ENCODE measurements at places on chromosomes 7 and 10.

DNA sequence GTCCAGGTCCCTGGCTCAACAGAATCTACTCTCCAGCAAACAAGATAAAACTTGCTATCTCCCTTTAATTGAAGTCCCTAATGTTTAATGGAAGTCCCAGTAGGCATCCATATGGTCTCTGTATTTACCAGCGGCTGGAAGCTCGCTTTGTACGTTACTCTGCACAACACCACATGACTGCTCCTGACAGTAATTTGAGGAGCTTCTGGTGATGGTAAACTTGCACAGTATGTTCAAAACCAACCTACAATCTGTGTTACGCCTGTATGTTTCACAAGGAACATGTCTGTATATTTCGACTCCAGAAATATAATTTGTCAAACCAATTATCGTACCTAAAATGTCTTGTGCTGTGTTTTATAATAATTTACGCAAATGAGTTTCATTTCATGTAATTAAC is 4.4 kb upstream of the TECPR1 start:
- DNase-seq = no peak

DNA sequence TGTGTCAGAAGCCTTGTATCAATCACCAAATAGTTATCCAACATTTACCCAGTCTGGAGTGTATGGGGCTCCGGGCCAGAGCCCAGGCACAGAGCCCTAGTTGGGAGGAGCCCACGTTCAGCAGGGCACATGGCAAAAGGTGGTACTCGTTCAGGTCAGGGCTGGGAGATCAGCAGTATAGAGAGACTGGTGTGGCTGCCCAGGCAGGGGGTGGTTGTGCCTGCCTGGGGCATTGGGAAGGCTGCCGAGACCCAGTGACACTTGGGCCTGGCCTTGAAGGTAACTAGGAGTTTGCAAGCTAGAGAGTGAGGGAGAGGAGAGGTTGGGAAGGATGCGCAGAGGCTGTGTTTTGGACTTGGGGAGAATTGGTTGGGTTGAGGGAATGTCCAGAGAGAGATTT is 48.9 kb upstream of the IGFBP3 start:
- DNase-seq = no peak

- peak; percentile 41 for DNase-seq
Observed at GRCh38 chr10:3782451-3783315, 2.3 kb downstream of the KLF6 start.

DNA sequence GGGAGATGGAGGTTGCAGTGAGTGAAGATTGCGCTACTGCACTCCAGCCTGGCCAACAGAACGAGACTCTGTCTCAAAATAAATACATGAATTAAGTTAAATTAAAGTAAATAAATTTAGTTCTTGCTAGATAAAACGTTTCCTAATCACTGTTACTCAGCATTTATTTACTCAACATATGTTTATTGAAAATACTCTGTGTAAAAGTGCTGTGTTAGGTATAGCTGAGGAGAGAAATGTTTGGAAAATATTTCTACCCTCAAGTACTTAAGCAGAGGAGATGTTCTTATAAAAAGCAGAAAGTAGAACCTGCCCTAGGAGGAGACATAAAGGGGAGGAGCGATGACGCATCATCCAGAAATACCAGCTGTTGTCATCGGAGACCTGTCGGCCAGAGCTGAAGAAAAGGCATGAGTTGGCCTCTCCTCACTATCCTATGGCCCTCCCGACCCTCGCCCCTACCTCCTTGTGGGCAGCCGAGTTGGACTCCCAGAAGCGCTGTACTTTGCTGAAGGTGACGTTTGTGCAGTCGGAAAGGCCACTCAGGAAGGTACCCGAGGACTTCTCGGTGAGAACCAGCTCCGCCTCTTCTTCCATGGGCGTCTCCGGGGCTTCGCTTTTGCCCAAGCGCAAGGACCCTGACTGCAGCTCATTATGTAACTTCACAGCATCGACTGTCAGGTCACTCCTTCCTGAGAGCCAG is 1.1 kb downstream of the RRP12 start:
- DNase-seq = peak; percentile 33

- DNase-seq = no peak
Observed at GRCh38 chr7:77812290-77812685, 13.7 kb downstream of the PHTF2 start.

DNA sequence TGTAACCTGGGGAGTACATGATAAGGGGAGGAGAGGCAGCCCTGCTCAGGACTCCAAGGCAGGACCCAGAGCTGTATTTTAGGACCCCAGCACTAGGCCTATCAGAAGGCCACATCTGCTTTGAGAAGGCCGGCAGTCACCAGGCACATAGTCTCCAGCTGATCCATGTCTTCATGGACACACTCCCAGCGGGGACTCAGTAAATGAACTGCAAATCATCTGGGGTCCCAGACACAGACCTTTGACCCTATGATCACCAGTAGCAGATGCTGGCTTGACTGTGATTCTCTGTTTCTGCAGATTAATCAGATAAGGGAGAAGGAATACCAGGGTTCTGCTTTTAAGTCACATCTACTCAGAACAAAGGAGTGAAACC is 341.4 kb upstream of the PODXL start:
- DNase-seq = no peak

DNA sequence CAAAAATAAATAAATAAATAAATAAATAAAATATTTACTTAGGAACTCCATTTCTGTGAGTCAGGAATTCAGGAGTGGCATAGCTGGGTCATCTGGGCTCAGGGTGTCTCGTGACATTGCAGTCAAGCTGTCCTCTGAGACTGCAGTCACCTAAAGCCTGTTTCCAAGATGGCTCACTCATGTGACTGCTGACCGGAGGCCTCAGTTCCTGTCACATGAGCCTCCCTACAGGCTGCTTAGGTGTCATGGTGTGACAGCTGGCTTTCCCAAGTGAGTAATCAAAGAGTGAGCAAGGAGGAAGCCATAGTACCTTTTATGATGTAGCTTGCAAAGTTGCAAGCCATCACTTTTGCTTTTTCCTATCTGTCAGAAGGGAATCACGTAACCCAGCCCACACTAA is 128.6 kb upstream of the KCTD7 start:
- no peak for DNase-seq

GRCh38 chr7:140609646-140610045 is 31.0 kb downstream of the DENND2A start:
- no peak for DNase-seq

DNA sequence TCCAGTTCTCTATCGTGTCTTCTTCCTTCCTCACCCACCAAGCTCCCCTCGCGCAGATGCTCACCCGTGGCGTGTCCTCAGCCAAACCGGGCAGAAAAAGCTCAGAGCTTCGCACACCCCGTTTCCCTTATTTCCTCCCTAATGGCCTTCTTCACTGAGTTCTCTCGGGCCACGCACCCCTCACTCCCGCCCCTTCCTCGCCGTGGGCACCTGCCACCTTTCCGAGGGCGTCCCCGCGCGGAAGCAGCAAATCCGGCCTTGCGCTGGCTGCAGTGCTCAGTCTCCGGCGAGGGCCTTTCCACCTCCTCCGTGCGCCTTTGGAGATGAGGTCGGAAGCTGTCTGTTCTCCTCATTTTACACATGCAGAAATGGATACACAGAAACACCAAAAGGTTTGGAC is 12.4 kb upstream of the CALML3 start:
- no peak for DNase-seq

DNA sequence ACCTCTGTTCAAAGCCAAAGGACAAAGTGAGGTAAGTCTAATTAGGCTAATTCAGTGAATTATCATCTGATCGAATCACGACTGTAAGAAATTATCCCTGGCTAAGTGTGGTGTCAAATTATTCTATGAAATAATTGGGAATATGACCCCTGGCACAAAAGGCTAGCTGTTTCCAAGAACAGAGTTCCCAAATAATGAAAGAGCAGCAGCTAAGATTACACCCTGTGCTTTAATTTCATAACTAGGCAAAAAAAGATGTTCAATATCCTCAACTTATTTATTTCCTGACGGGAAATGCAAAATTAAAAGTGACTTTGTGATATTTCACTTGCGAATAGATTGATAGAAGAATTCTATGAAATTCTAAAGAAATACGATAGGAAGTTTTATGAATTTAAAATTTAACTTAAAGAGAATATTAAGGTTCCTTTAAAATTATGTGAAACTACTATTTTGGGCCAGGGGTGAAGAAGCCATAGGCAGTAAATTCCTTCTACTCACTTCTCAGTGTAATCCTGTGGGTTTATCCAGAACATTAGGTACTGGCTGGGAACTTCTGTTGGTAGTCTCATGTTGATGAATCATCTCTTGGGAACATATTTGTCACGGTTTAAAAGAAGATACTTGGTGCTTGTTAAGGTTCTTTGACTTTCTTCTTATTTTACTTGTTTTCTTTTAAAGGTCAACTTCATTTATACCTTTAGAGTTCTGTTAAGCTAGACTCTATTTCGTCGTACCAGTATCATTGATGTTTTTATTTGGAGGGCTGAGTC is 148.5 kb downstream of the POLR1F start:
- DNase-seq = no peak

DNA sequence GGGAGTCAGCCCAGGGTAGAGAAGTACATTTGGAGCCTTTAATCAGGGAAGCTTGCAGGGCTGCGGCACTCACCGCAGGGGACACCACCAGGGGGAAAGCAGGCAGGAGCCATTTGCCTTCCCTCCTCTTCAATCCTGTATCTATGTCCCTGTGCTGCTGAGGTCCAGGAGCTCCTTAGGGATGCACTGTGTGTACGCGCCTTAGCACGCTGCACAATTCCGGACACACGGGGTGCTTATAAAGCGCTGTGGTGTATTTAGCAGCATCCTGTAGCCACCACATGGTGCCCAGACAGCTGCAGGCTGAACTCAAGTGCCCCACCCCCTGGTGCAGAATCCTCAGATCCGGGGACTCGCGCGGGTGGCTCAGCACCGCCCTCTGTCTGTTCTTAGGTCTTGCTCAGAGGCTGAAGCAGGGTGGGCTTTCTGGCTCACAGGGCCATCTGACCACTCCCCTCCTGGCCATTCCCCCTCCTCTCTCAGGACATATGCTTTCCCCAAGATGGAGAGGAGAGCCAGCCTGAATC is 421.4 kb downstream of the SDK1 start:
- DNase-seq = peak; percentile 24

- DNase-seq = no peak
Observed at GRCh38 chr7:66739477-66739876, 1.1 kb upstream of the RABGEF1 start.

GRCh38 chr10:86951184-86951761 is 6.1 kb downstream of the MMRN2 start:
- DNase-seq = no peak

DNA sequence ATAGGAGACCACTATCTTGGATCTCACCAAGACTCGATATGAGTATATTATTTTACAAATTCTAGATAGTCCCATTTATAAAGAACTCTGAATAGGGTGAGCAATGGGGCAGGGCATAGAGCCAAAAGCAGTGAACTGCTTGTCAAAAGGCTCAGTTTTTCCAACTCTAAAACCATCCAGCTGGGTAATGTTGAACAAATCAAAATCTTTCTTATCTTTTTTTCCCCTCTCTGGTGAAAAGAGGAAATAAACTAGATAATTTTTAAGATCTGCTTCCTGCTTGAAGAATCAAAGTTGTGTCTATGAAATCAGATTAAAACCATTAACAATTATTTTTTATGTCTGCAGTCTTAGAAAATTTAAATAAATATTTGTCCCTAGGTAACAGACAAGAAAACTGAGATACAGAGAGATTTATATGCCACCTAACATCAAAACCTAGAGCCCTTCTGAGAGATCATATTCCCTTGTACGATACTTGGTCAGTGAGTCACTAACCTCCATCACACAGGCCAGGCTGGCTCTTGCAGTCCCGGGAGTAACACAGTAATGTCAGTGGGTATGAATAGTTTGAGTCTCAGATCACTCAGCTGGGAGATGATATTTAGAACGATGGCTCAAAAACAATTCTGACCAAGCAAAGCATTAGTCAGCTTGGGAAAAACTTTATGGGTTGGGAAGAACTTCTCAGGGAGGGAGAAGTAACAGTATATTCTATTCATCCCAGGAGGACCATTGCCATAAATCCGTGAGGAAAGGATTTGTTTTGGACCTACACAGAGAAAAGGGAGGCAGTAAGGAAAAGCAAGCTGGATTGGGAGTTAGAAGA is 178.8 kb downstream of the REEP3 start:
- no peak for DNase-seq

DNA sequence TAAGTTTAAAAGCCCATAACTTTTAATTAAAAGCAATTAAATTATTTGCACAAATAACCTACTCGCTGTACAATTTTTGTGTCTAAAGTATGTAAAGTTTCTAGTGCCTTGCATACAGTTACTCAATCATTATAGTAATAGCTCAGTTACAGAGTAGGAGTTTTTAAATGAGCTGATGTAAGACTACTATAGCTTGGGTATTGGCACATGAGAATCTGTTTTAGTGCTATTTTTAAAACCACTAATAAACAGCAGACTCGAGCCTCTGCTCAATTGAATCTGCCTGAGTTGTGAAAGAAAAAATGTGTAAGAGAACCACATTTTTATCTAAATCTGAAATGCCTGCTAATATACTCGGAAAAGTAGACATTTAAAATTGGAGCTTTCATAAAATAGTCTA is 31.1 kb downstream of the CTNNA3 start:
- no peak for DNase-seq

GRCh38 chr10:60203993-60204618 is 185.6 kb downstream of the ANK3 start:
- no peak for DNase-seq

- no peak for DNase-seq
Observed at GRCh38 chr7:92717623-92717992, 118.8 kb downstream of the CDK6 start.

DNA sequence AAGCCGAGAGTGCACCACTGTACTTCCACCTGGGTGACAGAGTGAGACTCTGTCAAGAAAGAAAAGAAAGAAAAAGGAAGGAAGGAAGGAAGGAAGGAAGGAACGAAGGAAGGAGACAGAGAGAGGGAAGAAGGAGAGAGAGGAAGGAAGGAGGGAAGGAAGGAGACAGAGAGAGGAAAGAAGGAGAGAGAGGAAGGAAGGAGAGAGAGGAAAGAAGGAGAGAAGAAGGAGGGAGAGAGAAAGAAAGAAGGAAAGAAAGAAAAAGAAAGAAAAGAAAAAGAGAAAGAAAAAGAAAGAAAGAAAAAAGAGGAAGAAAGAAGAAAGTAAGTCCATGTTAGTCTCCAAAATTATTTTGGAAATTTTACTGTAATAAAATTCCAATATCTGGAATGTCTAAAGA is 33.4 kb upstream of the RSBN1L start:
- DNase-seq = no peak

DNA sequence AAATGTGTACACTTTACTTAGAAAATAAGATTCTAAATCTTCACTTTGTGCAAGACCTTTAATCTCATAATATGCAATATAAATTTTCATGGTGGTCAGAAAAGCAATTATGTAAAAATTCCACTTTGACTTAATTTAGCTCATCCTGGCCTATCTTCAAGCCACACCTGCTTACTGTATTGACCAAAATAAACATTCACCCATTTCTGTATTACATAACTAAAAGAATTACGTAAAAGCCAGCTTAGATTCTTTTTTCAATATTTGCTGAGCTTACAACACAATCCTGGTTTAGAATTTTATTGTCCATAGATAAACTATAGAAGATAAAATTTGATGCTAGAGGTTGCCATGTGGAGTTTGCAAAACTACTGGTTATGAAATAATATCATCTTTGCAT is 172.9 kb upstream of the GRM3 start:
- DNase-seq = no peak

- no peak for DNase-seq
Observed at GRCh38 chr10:99965700-99966099, 44.0 kb downstream of the DNMBP start.

Data from activated naive CD4-positive, alpha-beta T cell treated with anti-CD3 and anti-CD28 coated beads, Interleukin-2, amount 50 U/mL, for 16 hours (primary cell).